AG10803 (cell line): ENCODE measurements at places on chromosomes 16 and 17.
A peak's percentile ranks its signal among the peaks of the same experiment; 100 is the strongest.

- no peak for DNase-seq
These were observed 251.6 kb downstream of the GSG1L start for GRCh38 chr16:27811881-27812280.

GRCh38 chr16:48616571-48616970, 6.6 kb upstream of the N4BP1 start:
- no peak for DNase-seq

- no peak for DNase-seq
These were observed 9.2 kb upstream of the ITPRIPL2 start for GRCh38 chr16:19104607-19105006.

- no peak for DNase-seq
These were observed 238.9 kb upstream of the SDK2 start for GRCh38 chr17:73883175-73883574.

GRCh38 chr16:28534542-28535373, 4.0 kb downstream of the NUPR1 start:
- peak; percentile 89 for DNase-seq

- DNase-seq = no peak
These were observed 28.3 kb downstream of the STH start for GRCh38 chr17:46027048-46027975.

GRCh38 chr16:51392521-51393187, 241.6 kb upstream of the SALL1 start:
- peak; percentile 92 for DNase-seq

GRCh38 chr16:82915139-82915824, 288.5 kb downstream of the CDH13 start:
- DNase-seq = no peak

DNA sequence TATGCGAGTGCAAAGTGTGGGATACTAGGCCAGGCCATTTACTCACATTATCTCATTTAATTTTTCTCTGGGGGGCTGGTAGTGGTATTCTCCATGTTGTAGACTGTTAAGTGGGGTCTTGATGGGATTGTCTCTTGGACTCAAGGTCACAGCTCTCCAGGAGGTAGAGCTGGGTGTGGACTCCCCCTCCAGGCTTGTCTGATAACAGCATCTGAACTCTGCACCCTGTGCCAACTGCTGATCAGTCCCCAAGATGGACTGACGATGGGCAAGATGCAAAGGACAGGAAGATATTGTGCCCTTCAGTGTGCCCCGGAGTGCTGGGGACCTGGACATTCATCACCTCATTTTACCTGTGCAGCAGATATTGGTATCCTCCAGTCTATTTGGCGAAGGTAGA, 147.8 kb downstream of the MSI2 start:
- DNase-seq = no peak

- DNase-seq = no peak
These were observed 4.0 kb downstream of the WNK4 start for GRCh38 chr17:42784409-42784808.

DNA sequence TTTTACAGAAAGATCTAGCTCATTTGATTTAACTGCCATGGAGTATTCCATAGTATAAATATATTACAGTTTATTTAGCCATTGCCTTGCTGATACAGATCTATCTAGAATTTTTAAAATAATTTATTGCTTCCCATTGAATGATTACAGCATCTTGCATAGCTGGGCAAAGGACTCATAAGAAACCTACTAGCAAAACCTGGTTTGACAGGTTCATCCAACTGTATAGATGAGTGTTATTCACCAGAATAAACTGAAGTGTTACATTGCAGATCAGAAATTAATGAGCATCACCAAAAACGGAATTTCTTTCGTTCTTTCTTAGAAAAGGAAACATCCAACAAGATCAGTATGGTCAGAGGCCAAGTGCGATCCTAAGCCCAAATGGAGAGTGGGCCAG, 202.2 kb upstream of the CACNG5 start:
- DNase-seq = no peak

DNA sequence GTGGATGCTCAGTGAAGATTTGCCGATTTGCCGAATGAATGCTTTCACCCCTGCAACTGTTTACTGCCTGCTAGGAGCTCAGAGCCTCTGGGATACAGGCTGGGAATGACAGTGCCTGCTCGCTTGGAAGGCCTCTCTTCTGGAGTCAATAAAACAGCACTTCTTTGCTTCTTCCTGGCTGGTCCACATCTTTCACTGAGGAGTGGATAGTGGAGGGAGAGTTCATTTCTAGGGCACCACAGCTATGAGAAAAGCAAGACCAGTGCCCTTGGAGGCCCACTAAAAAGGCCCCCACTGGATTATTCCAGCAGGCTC, 3.1 kb upstream of the USP7 start:
- no peak for DNase-seq

DNA sequence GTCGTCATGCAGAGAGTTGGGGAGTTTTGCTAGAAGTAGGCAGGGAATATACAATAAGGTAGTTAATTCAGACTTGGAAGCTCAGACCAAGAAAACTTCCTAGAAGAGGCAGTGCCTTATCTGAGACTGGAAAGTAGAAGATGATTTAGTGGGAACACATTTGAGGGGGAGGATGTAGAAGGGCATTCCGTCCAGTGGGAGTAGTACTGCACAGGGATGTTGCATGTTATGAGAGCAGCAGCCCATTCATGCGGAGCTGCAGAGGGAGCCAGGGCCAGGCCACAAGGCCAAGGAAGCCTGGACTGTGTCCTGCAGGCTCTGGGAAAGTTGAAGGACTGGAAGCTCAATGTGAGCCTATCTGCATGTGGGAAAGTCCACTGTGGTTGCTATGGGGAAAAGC, 344.5 kb upstream of the EEF2KMT start:
- DNase-seq = no peak

GRCh38 chr16:66270333-66270927, 96.1 kb upstream of the CDH5 start:
- peak; percentile 60 for DNase-seq

DNA sequence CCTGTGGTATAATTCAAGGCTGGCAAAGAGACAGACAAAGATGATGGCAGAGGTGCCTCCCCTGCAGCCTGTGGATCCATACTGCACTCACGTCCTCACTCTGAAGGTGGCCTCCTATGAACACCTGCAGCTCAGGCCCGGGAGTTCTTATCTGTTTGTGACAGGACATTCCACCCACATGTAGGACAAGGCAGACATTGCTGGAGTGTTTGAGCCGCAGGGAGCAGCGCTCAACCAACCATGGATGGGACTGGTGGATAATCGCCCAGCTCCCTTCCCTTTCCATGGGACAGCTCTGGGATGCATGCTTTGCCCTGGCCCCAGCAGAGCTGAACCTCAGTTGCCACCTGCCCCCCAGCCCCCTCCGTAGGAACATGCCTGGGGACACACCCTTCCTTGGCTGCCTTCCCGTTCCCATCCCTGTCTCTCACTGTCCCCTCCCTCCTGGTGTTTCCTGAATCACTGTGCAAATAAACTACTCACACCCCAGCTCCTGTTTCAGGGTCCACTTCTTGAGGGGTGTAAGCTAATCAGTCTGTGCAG, 22.2 kb downstream of the ITPRIPL2 start:
- peak; percentile 31 for DNase-seq

GRCh38 chr16:82750068-82750467, 123.3 kb downstream of the CDH13 start:
- DNase-seq = no peak

DNA sequence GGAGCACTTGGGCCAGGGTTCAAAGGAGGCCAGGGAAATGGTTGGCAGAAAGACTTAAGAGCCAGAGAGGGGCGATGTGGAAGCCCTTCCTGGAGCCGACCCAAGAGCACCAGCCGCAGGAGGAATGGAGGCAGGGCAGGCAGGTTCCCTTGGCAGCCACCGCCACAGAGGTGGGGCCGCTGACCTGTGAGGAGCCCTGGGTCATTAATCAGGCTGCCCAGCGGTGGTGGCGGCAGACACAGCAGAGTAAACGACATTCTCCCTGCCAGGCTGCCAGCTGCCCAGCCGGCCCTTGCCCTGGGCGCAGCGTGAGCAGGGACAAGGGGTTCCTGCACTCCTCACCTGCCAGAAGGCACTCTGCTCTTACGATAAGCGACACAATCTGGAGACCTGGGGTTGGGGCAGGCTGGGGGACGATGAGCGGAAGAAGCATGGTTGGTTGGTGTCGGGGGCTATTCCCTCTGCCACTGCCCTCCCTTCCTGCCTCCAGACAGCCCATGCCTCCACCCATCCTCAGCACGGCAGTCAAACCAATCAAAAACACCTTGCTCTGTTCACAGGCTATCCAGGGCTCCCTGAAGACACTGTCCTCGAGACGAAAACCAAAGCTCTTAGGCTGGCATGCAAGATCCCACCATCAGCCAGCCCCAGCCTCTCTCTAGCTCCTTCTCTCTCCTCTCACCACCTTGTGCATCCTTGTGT, 40.9 kb downstream of the PLXDC1 start:
- DNase-seq = no peak

- peak; percentile 68 for DNase-seq
These were observed 239.4 kb downstream of the MRTFB start for GRCh38 chr16:14310519-14310991.

DNA sequence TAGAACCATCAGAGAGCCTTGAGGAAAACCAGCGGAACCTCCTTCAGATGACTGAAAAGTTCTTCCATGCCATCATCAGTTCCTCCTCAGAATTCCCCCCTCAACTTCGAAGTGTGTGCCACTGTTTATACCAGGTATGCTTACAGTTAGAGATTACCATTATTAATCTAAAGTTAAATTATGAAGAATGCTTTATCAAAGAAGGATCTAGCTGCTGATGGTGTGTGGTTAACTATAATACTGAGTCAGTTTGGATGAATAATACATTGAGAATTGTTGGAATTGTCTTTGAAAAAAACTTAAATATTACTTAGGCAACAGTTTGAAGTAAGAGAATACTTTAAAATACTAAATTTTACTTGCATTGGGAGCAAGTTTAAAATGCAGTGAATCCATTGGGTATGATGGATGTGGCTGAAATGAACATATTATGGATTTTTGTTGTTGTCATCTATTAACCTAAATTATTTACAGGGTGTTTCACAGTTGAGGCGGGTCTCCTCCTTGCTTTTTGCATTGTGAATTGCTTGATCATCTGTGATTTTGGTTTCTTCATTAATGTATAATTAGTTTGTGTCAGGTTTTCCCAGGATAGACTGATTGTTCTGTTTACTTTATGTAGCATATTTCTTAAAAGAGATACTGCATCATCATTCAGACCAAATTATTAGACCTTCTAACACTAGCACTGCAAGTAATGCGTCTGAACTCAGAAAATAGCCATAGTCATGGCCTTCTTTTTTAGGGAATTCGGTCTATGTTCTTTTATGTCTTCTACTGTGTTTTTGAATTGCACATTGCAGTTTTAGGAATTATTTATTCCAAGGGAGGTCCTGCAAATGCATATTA, 47.8 kb downstream of the OMG start:
- peak; percentile 74 for DNase-seq

DNA sequence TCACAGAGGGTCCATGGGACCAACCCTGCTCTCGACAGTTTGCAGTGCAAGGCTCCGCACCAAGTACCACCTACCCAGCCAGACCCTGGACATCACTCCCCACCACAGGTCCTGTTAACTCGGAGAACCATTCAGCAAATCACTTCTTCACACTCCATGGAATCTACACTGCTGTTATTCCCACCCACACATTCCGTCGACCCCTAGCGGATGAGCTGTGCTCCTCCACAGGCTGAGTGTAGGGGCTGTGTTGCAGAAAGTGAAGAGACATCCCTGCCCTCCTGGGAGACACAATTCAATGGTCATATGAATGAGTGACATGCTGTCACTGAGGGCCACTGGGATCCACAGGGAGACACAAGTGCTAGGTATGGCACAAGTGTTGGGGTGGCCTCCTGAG, 27.5 kb downstream of the MPG start:
- DNase-seq = no peak

DNA sequence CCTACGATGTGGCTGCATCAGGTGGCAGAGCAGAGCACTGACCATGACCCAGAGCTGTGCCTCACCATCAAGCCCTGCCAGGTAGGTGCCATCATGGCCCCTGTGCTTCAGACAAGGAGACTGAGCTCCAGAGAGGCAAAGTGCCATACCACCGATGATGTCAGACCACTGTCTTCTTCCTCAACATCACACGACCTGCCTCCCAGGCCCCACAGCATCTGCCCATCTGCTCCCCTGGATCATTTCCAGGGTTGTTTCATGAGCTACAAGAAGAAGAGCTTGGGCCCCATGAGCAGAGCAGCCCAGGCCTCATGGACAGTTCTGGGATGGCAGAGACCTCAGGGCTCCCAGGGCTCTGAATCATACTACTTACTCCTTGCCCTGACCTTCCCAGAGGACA, 9.9 kb downstream of the XYLT1 start:
- peak; percentile 70 for DNase-seq

- peak; percentile 100 for DNase-seq
These were observed 162.9 kb downstream of the COPRS start for GRCh38 chr17:31696184-31696602.
